SJSA1 (cell line): ENCODE measurements at places on chromosomes 7 and 10.

DNA sequence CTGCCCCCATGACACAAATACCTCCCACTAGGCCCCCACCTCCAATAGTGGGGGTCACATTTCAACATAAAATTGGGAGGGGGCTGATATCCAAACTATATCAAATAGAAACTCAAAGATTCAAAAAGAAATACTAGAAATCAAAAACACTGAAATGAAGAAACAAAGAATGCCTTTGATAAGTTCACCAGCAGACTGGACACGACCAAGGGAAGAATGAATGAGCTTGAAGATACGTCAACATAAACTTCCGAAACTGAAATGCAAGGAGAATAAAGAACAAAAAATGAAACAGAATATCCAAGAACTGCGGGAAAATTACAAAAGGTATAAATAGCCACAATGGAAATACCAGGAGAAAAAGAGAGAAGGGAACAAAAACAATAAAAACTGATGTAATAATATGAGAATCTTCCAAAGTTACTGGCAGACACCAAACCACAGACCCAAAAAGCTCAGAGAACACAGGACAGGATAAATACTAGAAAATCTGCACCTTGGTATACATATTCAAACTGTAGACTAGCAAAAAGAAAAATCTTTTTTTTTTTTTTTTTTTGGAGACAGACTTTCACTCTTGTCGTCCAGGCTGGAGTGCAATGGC is 49.5 kb downstream of the BRI3 start:
- DNase-seq: no peak

- no peak for DNase-seq
These were observed 23.7 kb downstream of the ZNF775 start for GRCh38 chr7:150402671-150403321.

GRCh38 chr7:149228831-149229471 is 10.5 kb upstream of the ZNF212 start:
- DNase-seq: no peak

- DNase-seq: no peak
These were observed 37.4 kb upstream of the CFAP46 start for GRCh38 chr10:132979491-132980425.

DNA sequence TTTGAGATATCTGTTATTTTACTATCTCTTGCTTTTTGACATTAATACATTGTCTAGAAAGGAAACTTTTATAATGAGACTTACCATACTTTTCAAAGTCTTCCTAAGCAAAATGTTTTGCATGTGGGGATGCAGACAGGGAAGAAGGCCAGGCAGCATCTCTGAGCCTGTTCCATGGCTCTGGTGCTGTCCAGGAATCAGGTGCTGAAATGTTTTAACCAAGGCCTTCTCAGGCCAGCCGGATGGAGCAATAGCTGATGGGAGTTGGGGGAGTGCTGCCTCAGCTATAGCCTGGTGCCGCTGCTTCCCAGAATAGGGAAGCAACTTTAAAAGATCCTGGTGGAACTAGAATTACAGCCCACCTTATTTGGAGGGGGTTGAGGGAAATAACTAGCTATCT is 38.5 kb downstream of the CRTAC1 start:
- DNase-seq: no peak

GRCh38 chr7:91598791-91599190 is 281.7 kb downstream of the MTERF1 start:
- DNase-seq: no peak

DNA sequence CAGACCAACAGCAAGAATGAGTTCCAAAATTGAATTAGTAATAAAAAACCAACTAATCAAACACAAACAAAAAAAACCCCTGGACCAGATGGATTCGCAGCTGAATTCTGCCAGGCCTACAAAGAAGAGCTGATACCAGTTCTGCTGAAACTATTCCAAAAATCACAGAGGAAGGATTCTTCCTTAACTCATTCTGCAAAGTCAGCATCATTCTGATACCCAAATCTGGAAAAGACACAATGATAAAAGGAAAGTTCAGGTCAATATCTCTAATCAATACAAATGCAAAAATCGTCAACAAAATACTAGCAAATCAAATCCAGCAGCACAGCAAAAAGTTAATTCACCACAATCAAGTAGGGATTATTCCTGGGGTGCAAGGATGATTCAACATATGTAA is 6.1 kb upstream of the ABCA13 start:
- no peak for DNase-seq

DNA sequence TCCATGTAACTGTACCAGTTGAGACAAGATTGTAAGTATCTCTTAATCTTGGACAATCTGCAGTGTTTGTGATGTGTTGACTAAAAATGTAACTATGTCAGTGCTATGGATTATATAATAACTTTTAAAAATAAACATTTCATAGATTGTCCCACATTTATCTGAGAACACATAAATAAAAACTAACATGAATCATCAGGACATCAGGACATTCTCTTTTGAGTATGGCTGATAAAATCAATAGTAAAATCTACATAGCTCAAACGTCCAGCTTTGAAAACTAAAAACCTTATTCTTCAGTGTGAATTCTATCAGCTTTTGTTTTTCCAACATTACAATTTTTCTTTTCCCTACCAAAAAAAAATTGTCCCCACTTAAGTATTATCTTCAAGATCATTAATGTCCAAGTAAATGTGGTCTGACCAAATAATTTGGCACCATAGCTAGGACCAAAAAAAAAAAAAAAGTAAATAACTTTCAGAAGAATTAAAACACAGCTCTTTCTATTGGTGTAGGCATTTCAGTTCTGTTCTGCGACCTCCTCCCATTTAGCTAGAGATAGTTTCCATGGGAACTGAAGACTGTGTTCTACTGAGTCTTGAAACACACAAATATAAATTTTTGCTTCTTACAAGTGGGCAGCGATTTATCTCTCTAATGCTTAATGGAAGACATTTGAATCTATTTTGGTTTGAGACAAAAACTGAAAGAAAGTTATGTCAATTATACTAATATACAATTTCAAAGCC is 123.0 kb upstream of the SGCE start:
- DNase-seq: no peak

DNA sequence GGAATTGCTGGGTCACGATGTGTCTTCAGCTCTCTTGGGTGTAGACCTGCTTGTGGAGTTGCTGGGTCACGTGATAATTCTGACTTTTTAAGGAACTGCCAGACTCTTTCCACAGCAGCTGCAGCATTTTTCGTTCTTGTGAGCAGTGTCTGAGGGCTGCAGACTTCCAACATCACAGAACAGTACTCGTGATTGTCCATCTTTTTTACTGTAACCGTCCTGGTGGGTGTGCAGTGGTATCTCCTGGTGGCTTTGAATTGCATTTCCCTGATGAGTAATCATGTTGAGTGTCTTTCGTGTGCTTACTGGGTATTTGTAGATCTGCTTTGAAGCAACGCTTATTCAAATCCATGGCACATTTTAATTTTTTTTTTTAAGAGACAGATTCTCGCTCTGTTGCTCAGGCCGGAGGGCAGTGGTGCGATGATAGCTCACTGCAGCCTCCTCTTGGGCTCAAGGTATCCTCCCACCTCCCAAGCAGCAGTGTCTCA is 22.7 kb downstream of the INPP5A start:
- DNase-seq: no peak
